Vagina (tissue), 2 donors: ENCODE measurements at places on chromosomes 5 and 9.

DNA sequence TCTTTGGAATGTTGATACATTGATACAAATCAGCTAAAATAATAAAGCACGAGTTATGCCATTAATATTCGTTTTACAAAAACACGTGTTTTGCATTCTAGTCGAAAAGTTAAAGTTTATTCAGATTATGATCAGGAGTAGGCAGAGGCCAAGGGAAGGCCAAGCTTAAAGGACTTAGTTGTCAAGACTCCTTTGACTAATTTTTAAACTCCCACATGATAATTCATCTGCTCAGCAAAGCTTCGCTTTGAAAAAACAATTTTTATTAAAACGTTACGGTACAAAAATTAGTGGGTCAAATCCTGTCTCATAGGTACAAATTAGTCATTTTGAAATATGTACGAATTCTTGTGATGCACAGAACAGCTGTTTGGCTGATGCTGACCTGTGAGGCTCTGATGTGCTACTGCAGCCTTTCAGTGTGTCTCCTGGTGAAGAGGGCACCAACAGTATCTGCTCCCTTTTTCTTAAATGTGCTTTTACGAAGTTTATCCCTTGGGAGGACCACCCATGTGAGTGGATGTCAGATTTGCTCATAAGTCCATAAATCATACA lies 23.0 kb upstream of the NR3C1 start:
- H3K4me1 ChIP-seq = no peaks in the 10 kb centered on the region
- no peaks in the 10 kb centered on the region for H3K36me3 ChIP-seq
- no peak overlapping the region for H3K4me3 ChIP-seq
- H3K27me3 ChIP-seq = no peaks in the 10 kb centered on the region
- no peak for DNase-seq

GRCh38 chr5:52770287-52770939 lies 17.3 kb upstream of the ITGA1 start:
- no peaks in the 10 kb centered on the region for H3K4me1 ChIP-seq
- no peak overlapping the region for H3K4me3 ChIP-seq
- DNase-seq = no peak
- H3K27ac ChIP-seq = no peak overlapping the region

DNA sequence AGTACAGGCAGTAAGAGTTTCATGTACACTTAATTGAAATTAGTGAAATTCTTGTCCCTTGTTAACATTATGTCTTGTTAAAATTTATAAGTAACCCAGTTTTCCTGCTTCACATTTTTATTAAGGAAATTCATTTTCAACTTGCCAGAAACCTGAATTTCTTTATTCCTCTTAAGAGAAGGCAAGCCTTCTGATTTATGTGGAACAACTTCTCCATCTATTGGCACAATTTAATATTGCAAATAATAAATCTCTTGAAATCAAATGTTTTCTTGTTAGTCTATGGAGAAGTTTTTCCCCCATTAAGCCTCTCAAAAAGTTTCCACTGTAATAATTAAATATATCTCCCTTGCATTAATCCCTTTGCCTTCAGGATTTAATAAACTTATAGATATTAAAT lies 33.8 kb upstream of the ACO1 start:
- no peaks in the 10 kb centered on the region for H3K4me1 ChIP-seq
- no peaks in the 10 kb centered on the region for H3K36me3 ChIP-seq
- no peak overlapping the region for H3K27ac ChIP-seq
- no peaks in the 10 kb centered on the region for H3K27me3 ChIP-seq
- no peak for DNase-seq

DNA sequence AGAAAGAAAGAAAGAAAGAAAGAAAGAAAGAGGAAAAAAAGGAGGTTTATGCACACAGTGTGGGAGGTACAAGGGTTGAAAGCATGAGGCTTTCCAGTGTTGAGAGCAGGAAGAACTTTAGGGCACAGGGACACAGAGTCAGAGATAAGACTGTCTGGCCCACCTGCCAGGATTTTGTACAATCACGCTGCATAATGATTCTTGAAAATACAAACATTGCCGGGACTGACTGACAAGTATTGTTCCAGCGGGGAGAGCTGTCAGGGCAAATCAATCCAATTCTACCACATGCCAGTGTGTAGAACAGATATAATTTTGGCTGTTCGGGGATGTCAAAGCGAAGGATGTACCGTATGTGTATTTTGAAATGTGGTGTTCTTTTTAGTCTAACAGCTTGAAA lies 254.7 kb downstream of the NTRK2 start:
- H3K4me3 ChIP-seq = no peak overlapping the region
- H3K27me3 ChIP-seq = no peaks in the 10 kb centered on the region
- H3K27ac ChIP-seq = no peak overlapping the region
- H3K4me1 ChIP-seq = no peaks in the 10 kb centered on the region
- H3K36me3 ChIP-seq = no peaks in the 10 kb centered on the region

DNA sequence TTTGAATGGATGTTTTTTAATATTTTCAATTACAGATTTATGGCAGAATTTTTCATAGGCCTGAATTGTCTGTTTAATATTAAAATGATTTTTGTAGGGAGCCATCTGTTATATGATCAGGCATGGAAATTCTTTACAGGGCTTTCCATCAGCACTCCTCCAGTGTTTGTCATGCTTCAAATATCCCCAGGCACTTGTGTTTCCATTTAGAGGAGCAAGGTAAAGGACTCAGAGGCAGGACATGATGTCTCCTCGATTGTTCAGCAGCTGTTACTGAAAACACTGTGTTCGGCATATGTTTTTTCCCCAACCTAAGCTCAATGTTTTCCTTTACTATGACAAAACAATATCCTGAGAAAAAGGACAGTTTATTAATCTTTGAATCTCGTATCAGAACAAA lies 172.3 kb upstream of the RFX3 start:
- H3K27ac ChIP-seq = no peak overlapping the region
- H3K36me3 ChIP-seq = no peaks in the 10 kb centered on the region
- no peak for DNase-seq
- H3K4me3 ChIP-seq = no peak overlapping the region
- no peaks in the 10 kb centered on the region for H3K4me1 ChIP-seq
- no peaks in the 10 kb centered on the region for H3K27me3 ChIP-seq

DNA sequence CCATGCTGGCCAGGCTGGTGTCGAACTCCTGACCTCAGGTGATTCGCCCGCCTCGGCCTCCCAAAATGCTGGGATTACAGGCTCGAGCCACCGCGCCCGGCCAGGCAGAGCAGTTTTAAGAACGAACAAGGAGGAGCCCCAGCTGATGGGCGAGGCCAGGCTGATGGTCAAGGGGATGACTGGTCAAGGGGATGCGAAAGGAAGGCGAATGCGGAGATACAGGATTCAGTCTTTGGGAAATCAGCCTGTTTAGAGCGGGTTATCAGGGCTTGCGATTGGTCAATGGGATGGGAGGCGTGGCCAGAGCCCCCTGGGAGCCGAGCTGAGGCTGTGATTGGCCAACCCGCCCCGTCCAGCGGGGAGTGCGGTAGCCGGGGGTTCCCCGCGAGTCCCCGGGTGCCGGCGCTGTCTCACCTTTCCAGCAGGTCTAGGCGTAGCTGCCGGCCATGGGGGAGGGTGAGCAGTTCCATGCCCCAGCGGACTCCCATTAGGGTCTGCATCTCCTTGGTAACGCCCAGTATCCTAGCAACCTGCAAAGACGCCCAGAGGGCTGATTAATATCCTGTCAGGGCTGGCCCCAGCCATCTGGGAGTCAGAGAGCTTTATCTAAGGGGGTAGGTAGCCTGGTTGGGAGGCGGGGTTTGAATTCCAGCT lies 7.5 kb upstream of the TOR2A start:
- DNase-seq = no peak
- peaks cover 23% of the 10 kb centered on the region for H3K4me1 ChIP-seq
- peak overlapping the region; percentile 88 for H3K27ac ChIP-seq
- no peaks in the 10 kb centered on the region for H3K36me3 ChIP-seq

GRCh38 chr9:124041817-124042116 lies 30.2 kb downstream of the LHX2 start:
- no peaks in the 10 kb centered on the region for H3K27me3 ChIP-seq
- peaks cover 37% of the 10 kb centered on the region for H3K4me1 ChIP-seq
- H3K4me3 ChIP-seq = no peak overlapping the region

DNA sequence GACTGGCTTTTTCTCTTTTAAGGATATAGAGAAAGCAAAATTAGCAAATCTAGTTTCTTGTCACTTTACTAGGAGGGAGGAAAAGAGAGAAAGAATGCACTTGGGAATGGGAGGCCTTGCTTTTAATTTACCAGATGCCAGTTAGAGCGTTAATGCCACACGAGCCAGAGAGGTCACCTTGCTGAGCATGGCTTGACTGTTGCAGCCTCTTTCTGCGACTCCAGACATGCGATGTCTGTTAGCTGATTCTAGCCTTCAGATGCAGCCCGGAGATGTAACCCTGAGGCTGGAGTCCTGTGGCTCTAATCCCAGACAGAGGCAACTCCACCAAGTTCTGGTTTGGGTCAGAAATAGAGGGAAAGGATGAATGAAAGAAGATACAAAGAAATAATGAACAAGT lies 152.5 kb downstream of the TRIO start:
- H3K27me3 ChIP-seq = no peaks in the 10 kb centered on the region
- peaks cover 14% of the 10 kb centered on the region for H3K4me1 ChIP-seq
- no peak for DNase-seq
- no peak overlapping the region for H3K4me3 ChIP-seq

DNA sequence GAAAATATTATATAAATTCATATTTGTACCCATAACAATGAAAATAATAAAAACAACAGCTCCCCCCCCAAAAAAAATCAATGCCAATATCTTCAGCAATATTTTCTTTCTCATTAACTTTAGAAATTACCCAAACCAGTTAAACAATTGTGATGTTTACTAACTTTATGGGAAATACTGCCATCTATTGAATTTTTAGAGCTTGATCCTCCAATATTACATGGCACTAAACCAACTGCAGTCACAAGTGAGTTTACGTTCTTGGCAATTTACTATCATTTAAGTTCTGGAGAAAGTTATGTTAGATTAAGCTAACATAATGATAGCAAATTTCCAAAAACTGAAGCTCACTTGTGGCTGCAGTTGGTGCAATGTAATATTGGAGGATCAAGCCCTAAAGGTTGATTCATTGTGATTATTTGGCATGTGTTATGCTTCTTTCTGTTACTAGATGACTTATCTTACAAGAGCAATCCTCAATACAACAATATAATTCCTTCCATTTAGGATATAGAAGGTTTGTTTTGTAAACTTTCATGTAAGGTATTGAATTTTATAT lies 379.5 kb downstream of the CDH18 start:
- H3K27ac ChIP-seq = no peak overlapping the region
- H3K27me3 ChIP-seq = no peaks in the 10 kb centered on the region
- DNase-seq = no peak
- no peak overlapping the region for H3K4me3 ChIP-seq
- H3K4me1 ChIP-seq = no peaks in the 10 kb centered on the region

- no peak for DNase-seq
- H3K27me3 ChIP-seq = no peaks in the 10 kb centered on the region
- H3K27ac ChIP-seq = no peak overlapping the region
- H3K36me3 ChIP-seq = no peaks in the 10 kb centered on the region
- H3K4me1 ChIP-seq = peaks cover 49% of the 10 kb centered on the region
Measured at GRCh38 chr9:27469550-27469949, 54.5 kb upstream of the IFNK start.

DNA sequence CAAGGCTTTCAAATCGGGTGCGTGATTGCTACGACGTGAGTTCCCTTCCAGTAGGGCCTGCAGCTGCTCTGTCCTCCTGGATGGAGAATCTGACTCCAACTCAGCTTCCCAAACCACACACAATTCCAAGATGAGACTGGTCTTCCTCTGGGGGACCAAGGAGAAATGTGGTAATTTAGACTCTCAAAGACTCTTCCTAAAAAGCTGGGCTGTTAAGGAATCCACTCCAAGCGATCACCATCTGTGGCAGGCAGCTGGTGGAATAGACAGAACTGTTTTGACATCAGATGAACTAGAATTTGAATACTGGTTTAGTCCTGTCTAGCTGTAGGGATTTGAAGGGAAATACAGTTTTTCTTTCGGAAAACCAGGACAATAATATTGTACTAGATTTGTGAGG lies 130.7 kb upstream of the KLF4 start:
- H3K27me3 ChIP-seq = no peaks in the 10 kb centered on the region
- H3K4me1 ChIP-seq = peaks cover 29% of the 10 kb centered on the region
- H3K27ac ChIP-seq = peak overlapping the region; percentile 27
- H3K36me3 ChIP-seq = no peaks in the 10 kb centered on the region
- H3K4me3 ChIP-seq = no peak overlapping the region

DNA sequence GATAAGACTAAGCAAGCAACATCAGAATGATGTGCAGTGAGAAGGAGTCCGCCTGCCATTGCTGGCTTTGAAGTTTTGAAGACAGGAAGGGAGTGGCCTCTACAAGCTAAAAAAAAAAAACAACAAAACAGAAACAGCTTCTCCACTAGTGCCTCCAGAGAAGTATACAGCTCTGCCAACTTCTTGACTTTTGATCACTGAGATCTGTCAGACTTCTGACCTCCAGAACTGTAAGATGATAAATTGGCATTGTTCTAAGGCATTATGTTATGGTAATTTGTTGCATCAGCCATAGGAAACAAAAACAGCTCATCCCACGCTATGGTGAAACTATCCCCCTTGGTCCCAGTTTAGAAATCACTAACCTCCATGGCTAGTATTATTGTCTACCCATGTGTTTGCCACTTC lies 131.0 kb upstream of the VCAN start:
- no peak overlapping the region for H3K27ac ChIP-seq
- peaks cover 8% of the 10 kb centered on the region for H3K4me1 ChIP-seq
- no peak overlapping the region for H3K4me3 ChIP-seq
- H3K27me3 ChIP-seq = no peaks in the 10 kb centered on the region
- H3K36me3 ChIP-seq = no peaks in the 10 kb centered on the region

GRCh38 chr5:10301266-10301665 lies 6.4 kb downstream of the CMBL start:
- DNase-seq = no peak
- H3K36me3 ChIP-seq = no peaks in the 10 kb centered on the region
- H3K27me3 ChIP-seq = no peaks in the 10 kb centered on the region
- no peak overlapping the region for H3K27ac ChIP-seq
- no peak overlapping the region for H3K4me3 ChIP-seq

DNA sequence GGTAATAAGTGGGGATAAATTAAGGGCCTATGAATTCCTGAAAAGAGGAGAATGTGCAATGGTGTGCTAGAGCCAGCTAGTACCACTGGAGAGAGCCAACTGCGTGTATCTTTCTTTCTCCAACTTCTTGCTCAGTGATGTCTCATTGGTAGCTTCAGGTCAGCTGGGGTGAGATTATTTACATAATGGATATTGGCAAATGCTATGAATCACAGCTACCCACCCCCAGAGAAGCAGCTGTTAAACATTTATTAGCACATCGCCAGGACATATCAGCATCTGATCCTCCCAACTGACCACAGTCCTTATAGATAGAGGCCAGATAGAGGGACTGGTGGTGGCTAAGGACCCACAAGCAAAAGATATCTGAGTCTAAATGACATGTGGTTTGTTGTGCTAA lies 421.3 kb downstream of the ACTL7B start:
- H3K4me3 ChIP-seq = no peak overlapping the region
- no peaks in the 10 kb centered on the region for H3K36me3 ChIP-seq
- H3K27me3 ChIP-seq = no peaks in the 10 kb centered on the region
- no peak for DNase-seq
- H3K4me1 ChIP-seq = no peaks in the 10 kb centered on the region
- H3K27ac ChIP-seq = no peak overlapping the region
